ENCODE measurements at places on chromosomes 16 and 17. TPM values are rescaled to one million over a fixed set of nuclear protein-coding genes. Genes with fewer than 3 reads are reported as not detected.

Gene KLHL11
- 2.3 TPM for total RNA-seq

Gene CENPT
- 29.0 TPM for total RNA-seq

Gene CCL16
- total RNA-seq, result not detected

Gene RPH3AL
- total RNA-seq, result 27.6 TPM

Gene SPN
- not detected for total RNA-seq

Gene LYRM1
- total RNA-seq, result 33.2 TPM
